ENCODE measurements at places on chromosomes 3 and 15.

GRCh38 chr3:136350132-136350531 lies 100.0 kb downstream of the PCCB start:
- DNase-seq: no peak

DNA sequence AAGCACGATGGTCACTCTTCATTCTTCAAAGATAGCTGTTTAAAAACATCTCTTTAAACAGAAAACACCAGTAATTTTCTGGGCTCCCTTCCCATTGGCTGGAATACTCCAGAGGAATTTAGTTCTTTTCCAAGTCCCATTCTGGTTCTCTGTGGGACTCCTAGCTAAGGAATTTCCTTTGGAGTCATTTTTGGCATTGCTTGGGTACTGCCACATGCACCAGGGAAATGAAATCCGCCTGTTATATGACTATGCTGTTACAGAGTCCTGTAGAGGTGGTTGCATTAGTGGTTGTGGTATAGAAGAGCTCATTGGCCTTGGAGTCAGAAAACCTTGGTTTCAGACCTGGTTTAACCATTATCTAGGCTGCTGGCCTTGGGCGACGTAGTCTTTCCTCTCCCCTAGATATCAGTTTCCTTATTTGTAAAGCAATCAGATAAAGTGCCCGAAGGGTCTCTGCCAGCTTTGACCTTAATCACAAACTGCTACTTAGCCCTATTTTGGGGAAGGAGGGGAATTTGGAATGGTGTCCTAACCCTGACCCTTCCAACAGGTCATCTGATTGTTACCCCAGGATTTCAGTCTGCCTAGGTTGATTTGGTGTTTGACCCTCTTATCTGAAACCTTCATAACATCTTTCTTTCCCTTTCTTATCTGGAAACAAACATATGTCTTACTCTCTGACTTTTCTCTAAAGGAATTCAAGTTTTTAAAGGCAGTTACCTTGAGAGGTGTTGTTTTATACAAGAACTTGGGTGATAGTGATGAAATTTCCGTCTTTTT lies 13.4 kb downstream of the RTP1 start:
- DNase-seq: no peak

GRCh38 chr3:53230041-53230621 lies 25.7 kb downstream of the TKT start:
- DNase-seq: no peak

GRCh38 chr3:107212618-107213017 lies 164.6 kb upstream of the CCDC54 start:
- DNase-seq: no peak

GRCh38 chr3:163347944-163348343 lies 1730.4 kb downstream of the SI start:
- no peak for DNase-seq

DNA sequence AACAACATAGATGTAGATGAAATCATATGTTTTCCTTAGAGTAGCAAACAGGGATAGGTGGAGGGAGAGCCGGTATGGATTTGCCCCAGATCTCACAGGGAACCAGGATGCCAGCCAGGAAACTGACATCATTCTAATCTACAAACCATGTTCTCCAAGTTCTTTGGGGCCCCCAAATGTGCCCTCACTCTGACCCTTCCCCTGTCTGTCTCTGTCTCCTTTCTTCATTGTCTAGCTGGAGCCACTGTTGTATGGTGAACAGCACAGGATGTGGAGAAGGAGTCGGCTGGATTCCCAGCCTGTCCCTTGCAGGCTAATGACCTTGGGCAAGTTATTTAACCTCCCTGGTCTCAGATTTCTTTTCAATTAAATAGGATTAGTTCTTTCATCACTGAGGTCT lies 962 bp downstream of the ATP13A5 start:
- no peak for DNase-seq

- DNase-seq: no peak
Measured at GRCh38 chr3:56467801-56468183, 475 bp downstream of the ERC2 start.

- DNase-seq: no peak
Measured at GRCh38 chr3:140206196-140207040, 271.4 kb downstream of the CLSTN2 start.

- no peak for DNase-seq
Measured at GRCh38 chr3:139970526-139970925, 35.5 kb downstream of the CLSTN2 start.

- DNase-seq: no peak
Measured at GRCh38 chr3:181687731-181688130, 24.0 kb upstream of the SOX2 start.

GRCh38 chr3:33037471-33037870 lies 59.5 kb downstream of the GLB1 start:
- DNase-seq: no peak

DNA sequence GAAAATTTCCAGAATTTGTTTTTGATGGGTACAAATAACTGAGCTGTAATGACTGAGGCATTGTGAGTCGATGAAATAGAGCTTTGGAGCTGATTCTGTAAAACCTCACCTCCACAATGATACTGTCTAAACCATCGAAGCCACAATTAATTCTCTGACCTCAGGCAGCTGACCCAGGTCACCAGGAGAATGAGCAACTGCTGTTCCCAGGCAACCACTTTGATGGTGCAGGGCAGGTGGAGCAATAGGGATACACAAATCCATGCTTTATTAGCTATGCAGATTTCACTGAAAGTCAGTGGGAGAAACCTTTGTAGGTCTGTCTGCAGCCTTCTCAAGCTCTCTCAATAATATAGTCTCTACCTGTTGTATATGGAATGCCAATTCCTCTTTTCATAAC lies 204.4 kb downstream of the RYR3 start:
- DNase-seq: no peak

- DNase-seq: no peak
Measured at GRCh38 chr3:188662795-188663194, 508.8 kb downstream of the LPP start.

GRCh38 chr3:194001-194400 lies 2.6 kb upstream of the CHL1 start:
- no peak for DNase-seq

Data from cortex of kidney (tissue), 1 donor.